ENCODE measurements at places on chromosomes 6 and 20.

- no peak for DNase-seq
These were observed 176.8 kb downstream of the NFATC2 start for GRCh38 chr20:51365670-51366069.

DNA sequence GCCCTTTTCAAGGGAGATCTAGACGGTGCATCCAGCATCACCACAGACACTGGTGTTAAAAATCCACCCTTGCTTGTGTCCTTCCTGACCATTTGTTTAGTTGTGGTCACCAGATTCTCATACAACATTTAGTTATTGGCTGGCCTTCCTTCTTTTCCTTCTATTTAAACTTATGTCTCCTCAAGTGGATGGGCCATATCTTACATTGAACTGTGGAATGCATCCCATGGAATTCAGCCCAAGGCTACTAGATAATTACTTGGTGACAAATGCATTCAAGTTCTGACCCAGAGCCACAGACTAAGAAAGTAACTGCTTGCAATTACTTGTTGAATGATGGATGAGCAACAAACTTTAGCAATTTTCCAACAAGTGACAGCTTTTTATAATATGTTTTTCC lies 198.9 kb upstream of the SSTR4 start:
- no peak for DNase-seq

DNA sequence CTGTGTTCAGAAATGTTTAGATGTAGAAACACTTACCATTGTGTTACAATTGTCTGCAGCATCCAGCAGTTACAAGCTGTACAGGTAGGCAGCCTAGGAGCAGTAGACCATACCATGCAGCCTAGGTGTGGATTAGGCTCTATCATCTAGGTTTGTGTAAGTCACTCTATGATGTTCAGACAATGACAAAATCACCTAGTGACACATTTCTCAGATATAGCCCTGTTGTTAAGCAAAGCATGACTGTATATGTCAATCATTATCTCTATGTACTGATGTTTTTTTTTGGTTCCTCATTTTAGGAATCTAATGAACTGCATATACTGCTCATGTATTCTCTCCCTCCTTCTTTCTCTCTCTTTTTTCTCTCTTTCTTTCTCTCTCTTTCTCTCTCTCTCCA lies 22.2 kb downstream of the CST8 start:
- DNase-seq = no peak

GRCh38 chr20:6784210-6784631 lies 16.7 kb downstream of the BMP2 start:
- DNase-seq = no peak

- no peak for DNase-seq
These were observed 14.5 kb downstream of the FERMT1 start for GRCh38 chr20:6108330-6108729.

GRCh38 chr6:30568245-30568644 lies 3.0 kb upstream of the ABCF1 start:
- DNase-seq = no peak

DNA sequence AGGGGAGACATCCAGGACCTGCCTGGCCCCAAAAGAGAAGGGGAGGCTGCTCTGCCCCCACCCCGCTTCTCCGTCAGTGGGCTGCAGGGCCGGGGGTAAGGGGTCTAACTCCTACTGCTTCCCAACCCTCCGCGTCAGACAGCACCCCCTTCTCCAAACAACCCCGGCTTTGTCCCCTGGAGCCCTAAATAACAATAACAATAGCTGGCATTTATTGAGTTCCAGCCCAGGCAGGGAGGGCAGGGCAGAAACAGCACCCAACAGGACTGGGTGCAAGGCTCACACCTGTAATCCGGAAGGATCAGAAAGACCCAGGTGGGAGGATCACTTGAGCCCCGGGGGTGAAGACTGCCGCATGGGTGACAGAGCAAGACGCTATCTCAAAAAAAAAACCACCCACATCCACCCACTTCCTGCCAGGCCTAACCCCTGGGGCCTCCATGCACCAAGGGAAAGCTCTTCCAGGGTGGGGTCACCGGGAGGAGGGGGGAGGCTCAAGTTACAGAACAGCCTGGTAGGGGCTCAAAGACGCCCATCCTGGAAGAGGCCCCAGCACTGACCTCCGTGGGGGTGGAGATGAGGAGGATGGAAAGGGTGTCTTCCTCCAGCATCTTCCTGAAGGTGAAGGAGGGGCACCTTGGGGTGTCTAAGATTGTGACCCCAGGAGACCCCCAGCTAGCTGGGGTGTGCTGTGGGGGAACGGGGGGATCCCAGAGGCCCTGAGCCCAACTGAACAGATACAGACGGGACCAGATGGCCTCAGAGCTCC lies 1.3 kb upstream of the FNDC11 start:
- no peak for DNase-seq

DNA sequence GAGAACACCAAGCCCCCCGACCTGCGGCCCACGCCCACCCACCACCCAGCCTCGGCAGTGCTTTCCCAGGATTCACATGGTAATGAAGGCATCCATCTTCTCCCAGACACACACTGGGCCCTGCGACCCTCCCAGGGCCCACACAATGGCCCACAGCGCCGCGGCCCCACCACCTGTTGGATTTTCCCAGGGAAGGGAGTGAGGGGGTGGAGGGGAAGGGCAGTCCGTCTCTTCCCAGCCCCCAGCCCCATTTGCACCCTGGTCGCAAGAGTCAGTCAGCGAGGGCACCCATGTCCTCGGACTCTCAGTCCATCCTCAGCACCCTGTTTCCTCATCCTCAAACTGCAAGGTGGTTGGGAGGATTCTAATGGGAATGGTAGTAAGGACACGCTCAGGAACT lies 23.7 kb upstream of the ID1 start:
- DNase-seq = no peak

DNA sequence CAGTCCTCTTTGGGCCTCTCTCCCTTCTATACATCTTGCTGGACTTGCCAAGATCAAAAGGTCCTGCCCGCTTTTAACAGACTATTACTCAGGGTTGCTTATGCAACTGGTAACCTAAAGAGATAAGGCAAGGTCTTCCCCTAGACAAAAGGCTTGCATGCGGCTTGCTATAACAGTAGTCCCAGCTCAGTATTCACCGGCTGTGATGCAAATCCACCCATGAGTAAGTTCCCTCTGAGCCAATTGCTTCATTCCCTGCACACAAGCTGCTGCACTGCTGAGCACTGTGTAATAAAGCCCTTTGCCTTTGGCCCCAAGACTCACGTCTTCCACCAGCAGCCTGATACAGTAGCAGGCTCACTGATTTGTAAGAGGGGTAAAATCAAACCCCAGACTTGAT lies 363.8 kb downstream of the PRKN start:
- DNase-seq = no peak

DNA sequence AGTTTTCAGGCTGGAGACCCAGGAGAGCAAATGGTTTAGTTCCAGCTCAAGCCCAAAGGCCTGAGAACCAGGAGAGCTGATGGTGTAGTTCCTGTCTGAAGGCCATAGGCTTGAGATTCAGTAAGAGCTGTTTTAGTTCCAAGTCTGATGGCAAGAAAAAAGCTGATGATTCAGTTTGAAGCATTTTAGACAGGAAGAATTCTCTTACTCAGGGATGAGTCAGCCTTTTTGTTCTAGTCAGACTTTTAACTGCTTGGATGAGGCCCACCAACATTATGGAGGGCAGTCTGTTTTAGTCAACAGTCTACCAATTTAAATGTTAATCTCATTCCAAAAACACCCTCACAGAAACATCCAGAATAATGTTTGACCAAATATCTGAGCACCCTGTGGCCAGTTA lies 2.5 kb downstream of the ZSCAN26 start:
- DNase-seq = no peak

DNA sequence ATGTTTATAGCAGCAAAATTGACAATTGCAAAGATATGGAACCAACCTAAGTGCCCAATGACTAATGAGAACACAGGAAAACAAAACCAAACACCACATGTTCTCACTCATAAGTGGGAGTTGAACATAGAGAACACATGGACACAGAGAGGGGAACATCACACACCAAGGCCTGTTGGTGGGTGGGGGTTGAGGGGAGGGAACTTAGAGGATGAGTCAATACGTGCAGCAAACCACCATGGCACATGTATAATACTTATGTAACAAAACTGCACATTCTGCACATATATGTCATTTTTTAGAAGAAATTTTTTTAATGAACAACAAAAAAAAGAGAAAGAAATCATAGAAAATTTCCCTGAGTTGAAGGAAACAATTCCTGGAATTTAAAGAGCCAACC lies 3.9 kb downstream of the EPM2A start:
- no peak for DNase-seq

GRCh38 chr20:4546786-4547185 lies 174.9 kb upstream of the PRND start:
- DNase-seq = peak; percentile 33

GRCh38 chr6:132971676-132972075 lies 157.3 kb downstream of the RPS12 start:
- DNase-seq = no peak

DNA sequence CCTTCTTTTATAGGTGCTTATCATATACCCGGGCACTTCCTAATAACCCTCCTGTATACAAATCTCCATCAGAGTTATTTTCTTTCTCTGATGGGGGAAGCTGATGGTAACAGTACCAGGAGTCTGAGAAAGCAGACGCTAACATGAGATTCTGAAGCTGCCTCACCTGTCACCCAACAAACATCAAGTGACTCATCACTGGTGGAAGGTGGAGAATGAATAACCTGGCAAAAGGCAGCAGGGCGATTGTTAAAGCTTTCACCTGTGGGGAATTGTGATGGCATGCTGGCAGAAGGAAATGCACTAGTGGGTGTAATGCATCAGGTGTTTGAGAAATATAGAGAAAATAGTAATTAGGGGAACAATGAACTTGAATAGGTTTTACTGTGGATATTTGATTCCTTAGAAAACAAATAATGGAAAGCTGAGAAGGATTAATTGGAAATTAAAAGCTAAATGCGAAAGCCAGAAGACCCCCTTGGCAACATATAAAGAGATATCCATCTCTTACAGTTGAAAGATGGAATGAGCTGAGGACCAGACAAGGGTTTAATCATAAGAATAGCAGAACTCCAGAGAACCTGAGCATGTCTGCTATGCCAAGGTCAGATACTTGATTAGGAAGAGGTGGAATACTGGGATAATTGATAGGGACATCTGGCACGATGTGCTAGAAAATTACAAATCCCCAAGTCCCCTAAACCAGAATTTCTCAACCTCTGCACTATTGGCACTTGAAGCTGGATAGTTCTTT lies 517.1 kb downstream of the PKHD1 start:
- DNase-seq = no peak

- DNase-seq = no peak
These were observed 1.9 kb downstream of the MAPK14 start for GRCh38 chr6:36029464-36029863.

DNA sequence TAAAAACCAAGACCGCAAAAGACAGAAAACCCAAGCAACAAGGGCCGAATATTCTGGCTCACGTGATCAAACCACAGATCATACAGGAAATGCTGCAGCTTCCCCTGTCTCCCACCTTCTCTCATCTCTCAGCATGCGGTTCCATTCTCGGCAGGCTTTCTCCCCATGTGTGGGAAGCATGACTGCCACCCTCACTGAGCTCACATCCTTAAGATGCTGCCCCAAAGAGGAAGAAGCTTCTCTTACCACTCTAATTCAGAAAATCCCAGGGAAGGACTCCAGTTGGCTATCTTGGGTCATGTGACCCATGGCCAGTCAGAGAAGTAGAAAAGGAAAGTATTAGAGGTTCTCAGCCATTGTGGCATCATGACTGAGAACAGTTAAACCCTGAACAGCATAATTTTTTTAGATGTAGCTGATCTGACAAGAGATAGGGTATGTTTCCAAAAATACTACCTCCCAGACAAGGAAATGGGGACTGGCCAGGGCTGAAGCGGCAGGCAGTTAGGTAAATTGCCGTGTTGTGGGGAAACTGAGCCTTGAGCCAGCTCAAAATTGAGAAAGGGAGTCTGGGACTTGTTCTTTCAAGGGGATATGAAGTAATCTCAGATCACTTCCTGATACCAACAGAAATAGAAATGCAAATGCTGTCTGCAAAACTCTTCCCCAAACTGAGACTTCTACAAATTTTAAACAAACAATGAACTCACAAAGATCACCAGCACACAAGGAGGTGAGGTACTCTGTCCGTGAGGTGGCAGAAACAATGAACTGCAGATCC lies 37.1 kb upstream of the GRM4 start:
- DNase-seq = no peak

DNA sequence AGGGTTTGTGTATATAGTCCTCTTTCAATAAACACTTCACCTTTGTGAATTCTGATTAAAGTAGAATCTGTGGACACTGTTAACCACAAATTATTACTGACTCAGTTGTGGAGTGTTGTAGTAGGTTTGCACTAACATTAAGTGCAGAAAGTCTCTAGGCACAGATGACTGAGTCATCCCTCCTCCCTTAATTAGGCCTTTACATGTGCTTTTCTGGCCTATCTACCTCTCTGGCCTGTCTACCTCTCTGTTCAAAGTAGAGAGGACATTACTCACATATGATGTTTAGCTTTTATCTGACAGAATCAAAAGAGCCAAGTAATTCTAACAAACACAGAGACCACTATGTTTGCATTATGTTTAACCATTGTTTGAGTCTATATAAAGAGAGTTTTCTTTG lies 783.0 kb downstream of the TENT5A start:
- no peak for DNase-seq

DNA sequence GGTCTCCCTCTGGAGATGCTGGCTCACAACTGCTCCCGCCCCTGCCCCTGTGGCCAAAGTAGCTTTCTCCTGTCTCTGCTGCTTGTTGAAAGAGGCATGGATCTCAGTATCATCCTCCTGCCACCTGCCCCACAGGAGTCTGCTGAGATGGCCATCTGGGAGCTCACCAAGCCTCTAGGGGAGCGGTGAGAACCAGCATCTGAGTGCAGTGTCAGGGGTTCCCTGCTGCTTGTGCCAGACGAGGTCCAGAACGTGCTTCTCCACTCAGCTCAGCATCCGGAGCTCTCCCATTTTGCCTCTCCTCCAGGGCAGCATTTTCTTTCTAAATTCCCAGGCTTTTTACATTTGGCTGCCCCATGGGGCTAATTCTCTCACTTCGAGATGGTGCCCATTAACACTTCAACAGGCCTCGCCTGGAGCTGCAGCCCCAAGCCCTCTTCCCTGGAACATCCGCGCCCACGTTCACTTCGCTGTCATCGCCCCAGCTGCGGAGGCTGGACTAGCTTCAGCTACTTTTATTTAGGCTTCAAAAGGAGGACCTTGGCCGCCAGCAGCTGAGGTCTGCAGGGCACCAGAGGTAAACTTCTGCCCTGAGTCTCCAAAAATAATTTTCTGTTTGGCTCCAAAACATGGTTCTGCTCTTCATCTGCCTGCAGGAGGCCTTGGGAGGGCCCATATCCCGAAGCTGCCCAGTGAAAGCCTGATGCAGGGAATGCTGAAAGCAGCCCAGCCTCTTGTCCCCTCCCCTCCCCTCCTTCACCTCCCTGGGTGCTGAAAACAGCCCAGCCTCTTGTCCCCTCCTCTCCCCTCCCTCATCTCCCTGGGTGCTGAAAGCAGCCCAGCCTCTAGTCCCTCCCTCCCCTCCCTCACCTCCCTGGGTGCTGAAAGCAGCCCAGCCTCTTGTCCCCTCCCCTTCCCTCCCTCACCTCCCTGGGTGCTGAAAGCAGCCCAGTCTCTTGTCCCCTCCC lies 25.2 kb upstream of the MLN start:
- no peak for DNase-seq

DNA sequence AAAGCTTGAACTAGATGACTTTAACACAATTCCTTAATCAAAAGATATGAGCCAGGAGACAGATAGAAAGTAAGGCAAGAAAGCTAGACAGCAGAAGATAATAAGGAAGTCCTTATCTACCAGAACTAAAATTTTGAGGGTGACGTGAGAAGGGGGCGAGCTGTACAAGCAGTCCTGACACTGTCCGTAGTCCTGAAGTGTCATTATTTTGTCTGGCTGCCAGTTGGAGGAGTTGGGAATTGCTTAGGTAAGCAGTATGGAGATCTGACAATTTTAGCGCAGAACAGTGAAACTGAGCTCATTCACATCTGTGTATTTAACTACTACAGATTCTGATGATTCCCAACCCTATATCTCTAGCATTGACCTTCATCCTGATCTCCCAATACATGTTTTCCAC lies 25.8 kb upstream of the CEP85L start:
- no peak for DNase-seq
